Activated T-helper 17 cell treated with anti-CD3 and anti-CD28 coated beads, Interleukin-2, amount 50 U/mL, for 72 hours (primary cell): ENCODE measurements at places on chromosomes 6 and 20.
A peak's percentile ranks its signal among the peaks of the same experiment; 100 is the strongest.

GRCh38 chr6:90294989-90295853 lies 1.4 kb downstream of the BACH2 start:
- ATAC-seq, result peak; percentile 59

- ATAC-seq, result no peak
These were observed 57.0 kb downstream of the MAP1LC3A start for GRCh38 chr20:34615477-34615876.

DNA sequence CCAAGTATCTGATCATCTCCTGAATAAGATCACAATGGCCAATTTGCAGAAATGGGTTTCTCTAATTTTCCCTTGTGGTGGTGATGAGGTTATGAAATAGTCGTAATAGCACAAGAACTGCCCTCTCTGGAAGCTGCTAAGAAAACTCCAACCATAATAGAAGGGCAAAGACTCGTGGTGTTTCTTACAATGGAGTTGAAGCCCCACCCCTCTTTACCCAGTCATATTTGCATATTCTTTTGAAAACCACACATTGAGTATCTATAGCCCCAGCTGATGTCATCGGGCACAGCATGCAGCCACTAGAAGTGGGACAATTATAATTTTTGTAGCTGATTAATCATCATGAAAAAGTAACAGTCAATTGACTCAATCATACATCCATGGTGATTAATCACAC lies 452.1 kb upstream of the POU3F2 start:
- peak; percentile 37 for ATAC-seq

GRCh38 chr20:41615676-41616075 lies 2.5 kb downstream of the CHD6 start:
- no peak for ATAC-seq

GRCh38 chr20:6469695-6470094 lies 297.8 kb upstream of the BMP2 start:
- ATAC-seq, result no peak

DNA sequence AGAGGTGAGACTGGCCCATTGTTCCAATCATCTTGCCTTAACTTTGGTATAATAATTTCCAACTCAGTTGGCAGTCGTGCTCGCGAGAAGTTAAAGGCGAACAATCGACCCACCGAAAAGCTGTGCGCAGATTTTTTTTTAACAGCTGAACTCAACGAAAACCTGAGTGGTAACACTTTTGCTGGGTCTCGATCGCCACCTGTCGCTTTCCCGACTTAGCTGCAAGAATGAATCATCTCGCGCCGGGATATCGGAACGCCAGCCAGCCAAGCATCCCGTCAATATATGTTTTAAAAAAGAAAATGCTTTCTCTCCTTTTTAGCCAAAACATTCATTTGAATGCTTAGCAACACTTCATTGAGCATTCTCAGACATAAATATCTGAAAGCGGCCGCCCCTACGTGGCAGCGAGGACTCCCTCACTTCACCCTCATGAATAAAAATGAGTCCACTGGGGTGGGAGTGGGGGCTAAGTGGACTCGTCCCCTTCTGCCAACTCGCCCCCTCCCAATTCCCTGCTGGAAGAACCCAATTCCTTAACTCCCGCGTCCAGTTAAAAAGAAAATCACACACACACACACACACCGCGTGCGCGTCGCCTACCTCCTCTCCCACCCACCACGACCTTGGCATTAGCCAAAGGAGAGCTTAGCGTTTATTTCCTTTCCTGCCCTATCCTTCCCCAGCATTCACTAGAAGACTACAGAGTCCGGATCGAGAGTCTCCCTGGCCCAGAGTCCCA lies 1.5 kb downstream of the COL12A1 start:
- ATAC-seq, result no peak

DNA sequence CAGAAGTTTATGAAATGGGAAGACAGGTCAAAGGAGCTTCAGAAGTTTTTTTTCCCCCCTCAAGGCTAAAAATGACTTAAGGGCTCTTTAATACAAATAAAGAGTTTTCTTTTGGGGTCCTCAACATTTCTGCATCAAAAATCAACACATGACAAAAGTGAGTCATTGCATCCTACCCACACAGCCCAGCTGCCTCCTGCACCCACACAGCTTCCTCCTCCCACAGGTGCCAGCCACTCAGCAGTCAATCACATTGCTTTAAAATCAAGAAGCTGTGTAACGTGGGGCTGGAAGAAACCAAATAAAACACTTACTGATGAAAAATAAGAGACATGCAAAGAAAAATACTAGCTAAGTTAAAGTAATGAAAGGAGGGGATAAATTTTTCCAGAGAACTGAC lies 68.5 kb downstream of the MAP3K5 start:
- peak; percentile 58 for ATAC-seq

DNA sequence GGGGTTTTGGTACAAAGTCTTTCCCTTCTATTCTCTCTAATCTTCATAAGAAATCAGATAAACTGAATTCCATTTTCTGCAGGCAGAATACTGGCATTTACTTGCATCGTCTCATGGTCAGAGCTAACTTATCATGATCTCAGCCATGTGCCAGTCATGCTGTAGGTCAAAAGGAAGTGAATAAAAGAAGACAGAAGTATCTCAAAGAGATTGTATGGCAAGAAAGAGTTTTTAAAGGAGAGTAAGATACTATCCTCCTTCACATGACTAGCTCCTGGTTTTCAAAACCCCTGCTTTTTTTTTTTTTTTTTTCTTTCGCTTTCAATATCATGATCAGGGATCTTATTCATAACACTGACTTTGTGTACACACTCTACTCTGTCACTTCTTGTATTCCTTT lies 398.3 kb downstream of the C6orf118 start:
- ATAC-seq, result no peak

DNA sequence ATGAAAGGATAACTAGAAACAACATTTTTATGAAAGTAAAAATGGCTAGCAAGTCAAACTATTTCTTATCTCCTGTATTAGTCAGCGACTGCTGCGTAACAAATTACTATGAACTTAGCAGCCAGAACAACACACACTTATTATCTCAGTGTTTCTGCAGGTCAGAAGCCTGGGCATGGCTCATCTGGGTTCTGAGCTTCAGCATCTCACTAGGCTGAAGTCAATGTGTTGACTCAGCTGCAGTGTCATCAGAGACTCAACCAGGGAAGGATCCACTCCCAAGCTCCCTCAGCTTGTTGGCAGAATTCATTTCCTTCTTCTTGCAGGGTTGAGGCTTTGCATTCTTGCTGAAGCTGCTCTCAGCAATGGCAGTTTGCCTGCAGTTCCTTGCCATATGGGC lies 33.2 kb upstream of the IGF2R start:
- ATAC-seq, result no peak

GRCh38 chr6:33168639-33169038 lies 23.6 kb downstream of the COL11A2 start:
- ATAC-seq, result no peak

GRCh38 chr6:52333840-52334200 lies 28.1 kb upstream of the PAQR8 start:
- peak; percentile 36 for ATAC-seq

DNA sequence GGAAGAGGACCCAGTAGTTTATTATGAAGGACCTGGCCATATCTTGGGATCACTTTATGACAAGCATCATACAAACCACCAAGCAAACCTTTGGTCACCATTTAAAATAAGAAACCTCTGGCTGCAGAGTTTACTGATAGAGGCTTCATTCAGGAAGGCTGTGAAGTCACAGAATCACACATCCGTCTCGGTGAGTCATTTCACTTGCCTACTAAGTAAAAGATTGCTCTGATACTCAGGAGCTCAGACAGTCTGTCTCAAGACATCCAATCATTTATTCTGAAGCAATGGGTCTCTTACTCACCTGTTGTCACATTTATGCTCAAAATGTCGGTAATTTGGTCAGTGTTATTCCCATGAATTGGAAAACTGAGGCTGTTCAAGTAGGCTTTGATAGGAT lies 33.7 kb downstream of the ADGRF5 start:
- ATAC-seq, result no peak

DNA sequence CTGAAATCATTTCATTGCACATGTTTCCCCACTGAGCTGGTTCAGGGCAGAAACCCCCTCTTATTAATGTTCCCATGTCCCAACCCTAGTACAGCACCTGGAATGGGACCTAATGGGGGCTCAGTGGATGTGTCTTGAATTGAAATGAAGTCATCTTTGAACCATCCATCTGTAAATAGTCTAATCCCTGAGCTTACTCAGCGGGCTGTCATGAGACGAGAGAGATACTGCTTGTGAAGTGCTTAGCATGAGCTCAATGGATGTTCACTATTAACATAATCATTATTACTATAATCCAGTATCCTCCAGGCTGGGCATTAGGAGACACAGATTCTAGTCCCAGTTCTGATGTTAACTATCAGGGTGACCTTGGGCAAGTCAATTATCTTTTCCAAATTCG lies 106.6 kb upstream of the LRFN2 start:
- ATAC-seq, result no peak

DNA sequence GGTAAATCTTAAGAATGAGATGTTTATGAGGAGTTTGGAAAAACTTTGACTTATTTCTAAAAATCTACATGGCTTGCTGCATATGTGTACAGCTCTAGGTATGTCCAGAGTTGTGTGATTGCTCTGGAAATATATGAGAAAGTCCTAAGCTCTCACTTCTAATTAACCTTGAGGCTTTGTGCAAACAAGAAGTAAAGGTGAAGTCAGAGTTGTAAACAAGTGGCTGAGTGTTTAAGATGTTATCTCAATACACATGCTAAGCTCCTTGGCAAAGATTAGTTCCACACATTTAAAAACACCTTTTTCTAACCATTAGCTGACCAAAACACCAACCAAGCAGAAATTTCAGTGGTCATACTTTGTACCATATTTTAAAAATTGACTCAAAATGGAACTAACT lies 684.2 kb downstream of the HTR1B start:
- ATAC-seq, result no peak

GRCh38 chr20:3811467-3812258 lies 8.7 kb upstream of the AP5S1 start:
- ATAC-seq, result peak; percentile 92

DNA sequence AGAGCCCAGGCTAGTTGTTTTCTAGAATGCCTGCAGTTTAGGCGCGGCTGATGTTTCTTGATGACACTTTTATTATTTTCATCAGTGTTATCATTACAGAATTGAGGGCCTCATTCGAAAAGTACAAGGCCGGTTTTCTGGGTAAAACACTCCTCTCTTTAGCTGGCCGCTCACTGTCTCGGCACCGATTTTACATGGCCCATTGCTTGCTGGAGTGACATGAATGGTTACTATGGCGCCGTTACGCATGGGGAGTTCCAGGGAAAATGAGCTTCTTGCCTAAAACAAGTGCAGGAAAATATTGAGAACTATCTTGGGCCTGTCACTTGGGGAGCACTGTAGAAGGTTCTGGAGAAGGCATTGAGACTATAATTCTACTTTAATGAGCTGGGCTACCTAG lies 317.8 kb downstream of the CDH4 start:
- no peak for ATAC-seq

DNA sequence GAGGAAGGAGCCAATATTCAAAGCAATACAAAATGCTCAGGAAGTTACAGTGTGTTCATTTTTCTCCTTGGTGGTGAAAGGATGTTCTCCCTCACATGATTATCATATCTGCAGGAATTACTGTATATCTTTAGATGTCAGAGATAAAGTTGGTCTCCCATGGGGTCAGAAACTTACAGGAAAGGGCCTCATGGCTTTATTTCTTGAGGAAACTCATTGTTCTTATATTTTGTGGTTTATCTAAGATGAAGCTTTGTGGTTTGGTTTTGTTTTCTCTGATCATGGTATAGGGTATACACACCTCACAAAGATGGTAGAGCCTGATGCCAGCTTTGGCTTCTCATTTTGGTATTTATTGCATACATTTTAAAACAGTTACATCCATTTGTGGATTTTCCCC lies 100.5 kb upstream of the STXBP5 start:
- ATAC-seq, result no peak

DNA sequence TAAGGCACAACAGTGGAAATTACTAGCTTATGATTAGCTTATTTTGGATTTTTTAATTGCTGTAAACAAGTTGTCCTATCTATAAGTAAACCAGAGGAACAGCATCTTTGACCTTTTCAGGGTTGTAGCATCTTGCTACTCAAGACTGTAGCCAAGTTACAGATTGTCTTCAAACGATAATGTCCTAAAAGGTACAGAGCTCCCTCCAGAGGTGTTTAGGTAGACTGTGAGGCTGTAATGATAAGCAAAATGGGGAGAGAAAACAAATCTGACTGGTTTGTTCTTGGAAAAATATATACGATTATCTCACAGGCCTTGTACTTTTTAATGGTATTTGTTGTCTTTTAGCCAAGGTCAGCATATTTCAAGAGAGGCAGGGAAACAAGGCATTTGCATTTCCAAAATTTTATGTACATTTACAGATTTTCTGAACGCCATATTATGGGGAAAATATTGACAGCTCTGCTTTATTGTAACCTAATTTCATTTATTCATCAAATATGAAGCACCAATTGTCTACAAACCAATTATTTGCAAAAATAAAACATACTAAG lies 273.4 kb downstream of the MEI4 start:
- no peak for ATAC-seq

DNA sequence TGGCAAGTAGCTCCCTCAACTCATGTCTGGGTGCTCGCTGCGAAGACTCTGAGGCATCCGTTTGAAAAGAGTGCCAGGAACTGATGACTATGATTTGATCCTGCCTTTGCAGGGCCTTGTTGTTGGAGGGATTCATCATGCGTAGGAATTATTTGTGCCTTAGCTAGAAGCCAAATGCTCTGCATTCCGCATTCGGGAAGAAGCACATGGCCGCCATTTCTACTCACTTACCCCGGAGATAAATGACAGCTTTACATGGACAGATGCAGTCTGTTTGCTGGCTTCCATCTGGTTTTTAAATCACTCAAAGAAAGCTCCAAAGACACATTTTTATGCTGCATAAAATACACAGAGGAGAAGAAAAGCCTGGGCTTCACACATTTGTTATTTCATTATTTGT lies 363.3 kb upstream of the CDH4 start:
- ATAC-seq, result no peak

DNA sequence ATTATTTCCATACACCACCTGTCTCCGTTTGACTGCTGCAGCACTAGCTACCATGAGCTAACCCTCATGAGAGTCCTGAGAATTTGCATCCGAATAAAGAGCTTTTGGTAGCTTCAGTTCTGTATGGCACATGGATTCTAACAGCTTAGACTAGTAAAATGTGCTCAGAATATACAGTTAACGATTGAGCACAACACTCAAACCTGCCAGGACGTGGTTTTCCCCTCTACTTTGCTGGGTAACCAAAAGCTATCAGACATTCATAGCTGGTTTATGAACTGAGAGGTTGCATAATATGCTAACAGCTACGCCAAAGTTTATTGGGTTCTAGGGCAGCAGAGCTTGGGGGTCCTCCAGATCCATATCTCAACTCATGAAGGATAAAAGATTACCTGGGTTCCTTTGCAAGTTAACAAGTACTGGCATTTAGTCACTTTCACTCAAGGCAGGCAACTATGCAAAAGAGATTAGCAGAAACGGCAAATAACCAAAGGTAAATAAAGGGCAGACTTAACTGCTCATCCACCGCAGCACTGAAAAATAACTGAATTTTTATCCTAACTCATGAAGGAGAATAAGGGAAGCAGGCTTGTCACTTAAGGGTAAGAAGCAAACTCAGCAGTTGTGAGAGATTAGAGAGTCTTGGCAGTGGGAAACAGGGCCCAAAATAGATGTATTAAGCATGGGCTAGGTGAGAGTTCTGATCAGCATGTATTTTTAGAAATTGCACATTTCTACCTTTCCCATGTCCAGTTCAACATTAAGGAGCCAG lies 29.4 kb downstream of the NUDT3 start:
- no peak for ATAC-seq
